ENCODE measurements at places on chromosomes 1 and 21.

DNA sequence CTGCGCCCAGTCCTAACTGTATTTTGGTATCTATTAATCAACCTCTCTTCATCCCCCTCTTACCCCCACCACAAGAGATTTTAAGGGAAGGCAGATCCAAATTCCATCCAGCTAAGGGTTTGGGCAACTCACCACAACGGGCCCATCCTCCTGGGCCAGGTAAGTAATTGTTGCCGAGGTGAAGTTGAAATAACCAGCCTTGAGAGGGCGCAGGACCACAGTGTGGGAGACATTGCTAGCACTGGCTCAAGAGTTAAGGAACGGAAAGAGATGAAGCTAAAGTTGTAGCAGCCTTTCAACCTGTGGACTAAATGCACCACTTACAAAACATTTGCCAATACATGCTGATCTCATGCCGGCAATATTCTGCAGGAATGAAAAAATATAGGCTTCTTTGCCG is 5.9 kb downstream of the SSR2 start:
- DNase-seq, result no peak

GRCh38 chr21:43262427-43262826 is 93.6 kb downstream of the CRYAA start:
- no peak for DNase-seq

- DNase-seq, result no peak
These were observed 33.2 kb downstream of the KCNA10 start for GRCh38 chr1:110485725-110486124.

GRCh38 chr1:234571702-234572101 is 38.3 kb downstream of the IRF2BP2 start:
- no peak for DNase-seq

- DNase-seq, result no peak
These were observed 25.1 kb downstream of the DNTTIP2 start for GRCh38 chr1:93853940-93854339.

DNA sequence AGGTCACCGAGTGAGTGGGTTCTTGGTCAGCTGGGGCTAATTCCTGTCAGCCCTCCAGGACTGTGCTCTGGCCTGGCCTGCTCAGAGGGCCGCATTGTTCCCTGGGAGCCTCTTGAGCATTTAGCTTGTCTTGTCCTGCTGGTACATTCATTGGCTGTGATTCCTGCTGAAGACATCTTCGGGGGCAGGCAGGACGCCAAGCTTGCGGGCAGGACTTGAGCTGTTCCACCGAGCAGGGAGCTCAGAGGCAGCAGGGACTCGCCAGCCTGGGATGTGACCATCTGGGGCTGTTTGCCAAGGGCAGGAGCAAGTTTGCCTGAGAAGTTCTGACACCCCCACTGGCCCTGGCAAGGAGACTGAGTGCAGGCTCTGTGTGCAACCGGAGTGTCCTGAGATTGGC is 7.0 kb upstream of the SLC26A9 start:
- peak; percentile 69 for DNase-seq

DNA sequence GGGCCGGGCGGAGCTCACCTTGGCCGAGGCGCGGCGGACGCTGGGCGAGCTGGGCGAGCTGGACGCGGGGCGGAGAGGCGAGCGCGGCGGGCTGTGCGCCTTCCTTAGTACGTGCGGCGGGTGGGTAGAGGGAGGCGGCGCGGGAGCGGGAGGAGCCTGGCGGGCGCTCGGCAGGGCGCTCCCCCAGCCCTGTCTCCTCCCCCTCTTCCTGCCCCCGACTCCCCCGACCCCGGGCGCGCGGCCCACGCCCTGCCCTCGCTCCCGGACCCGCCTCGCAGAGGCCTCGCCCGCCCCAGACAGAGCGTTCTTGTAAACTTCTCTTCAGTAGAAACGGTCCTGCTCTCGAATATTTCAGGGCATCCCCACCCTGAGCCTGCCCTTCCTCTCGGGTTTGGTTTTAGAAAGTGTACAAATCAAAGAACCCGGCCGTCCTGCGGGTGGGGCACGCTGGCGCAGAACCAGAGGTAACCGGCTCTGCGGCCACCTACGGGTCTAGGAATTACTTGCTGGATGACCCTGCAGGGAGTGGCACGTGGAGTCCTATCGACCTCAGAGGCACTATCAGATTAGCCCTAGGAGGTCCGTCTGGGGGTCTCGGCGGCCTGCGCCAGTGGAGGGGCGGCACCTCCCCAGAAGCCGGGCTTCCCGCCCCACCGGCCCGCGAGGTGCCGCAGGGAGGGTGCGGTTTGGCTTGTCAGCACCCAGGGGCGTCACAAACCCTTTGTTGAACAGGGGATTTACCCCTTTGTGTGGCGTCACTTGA is at the start of gene S100A10:
TSS of gene S100A10 (minus strand) at position 126 of the 763 bp plus-strand sequence. CDS start 7,629 bp downstream, outside the sequence.
- no peak for DNase-seq

- DNase-seq, result no peak
These were observed 96.6 kb upstream of the TNR start for GRCh38 chr1:175839779-175840669.

GRCh38 chr1:32611859-32612188 is 38.5 kb downstream of the ZBTB8OS start:
- no peak for DNase-seq

DNA sequence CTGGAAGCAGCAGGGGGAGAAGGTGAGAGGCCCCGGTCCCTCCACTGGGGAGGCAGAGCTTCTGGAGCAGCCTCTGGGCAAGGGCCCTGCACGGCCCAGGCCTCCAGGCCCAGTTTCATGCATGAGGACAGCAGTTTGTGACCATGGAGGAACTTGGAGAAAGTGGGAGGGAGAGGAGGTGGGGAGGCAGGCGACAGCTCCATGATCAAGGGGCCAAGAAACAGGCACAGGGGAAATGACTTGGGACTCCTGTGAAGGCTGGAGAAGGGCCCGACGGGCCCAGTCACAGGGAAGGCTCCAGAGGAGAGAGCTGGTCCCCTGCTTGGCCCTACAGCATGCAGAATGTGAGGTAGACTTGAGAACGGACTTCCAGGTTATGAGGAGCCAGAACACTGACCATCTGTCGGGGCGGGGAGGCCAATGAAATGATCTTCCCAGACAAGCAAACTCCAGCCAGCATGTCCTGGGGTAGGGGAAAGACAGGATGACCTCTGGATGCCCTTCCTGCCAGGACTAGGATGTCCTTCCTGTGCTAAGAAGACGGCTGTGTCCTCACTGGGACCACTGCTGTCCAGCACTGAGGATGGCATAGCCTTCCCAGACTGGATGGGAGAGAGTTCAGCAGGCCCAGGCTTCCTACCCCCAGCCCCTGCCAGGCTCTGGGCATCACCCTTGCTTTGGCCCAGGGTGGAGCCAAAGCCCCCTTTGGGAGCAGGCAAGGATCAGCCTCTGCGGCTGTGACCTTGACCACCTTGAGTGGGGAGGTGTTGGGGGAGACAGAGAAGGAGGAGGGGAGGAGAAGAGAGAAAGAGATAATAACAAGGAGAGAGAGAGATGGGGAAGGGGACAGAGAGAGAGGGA is 548.2 kb downstream of the PTPRU start:
- no peak for DNase-seq

DNA sequence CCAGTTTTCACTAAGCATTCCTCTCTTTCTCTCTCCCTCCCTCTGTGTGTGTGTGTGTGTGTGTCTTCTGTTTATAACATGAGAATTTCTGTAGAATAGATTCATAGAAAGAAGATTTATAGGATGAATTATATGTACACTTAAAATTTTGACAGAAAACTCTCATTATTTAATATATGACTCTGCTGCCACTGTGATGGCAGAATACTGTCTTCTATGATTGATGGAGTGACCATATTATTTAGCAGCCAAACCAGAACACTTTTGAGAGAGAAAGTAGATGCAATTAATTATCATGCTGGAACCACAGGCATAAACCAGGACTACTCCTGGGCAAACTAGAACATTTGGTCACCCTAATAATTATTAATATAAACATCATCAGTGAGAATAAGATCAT is 34.3 kb upstream of the XPR1 start:
- DNase-seq, result no peak

- DNase-seq, result peak; percentile 49
These were observed 4.2 kb upstream of the NVL start for GRCh38 chr1:224333939-224334786.

- DNase-seq, result no peak
These were observed 137.1 kb downstream of the ACTL8 start for GRCh38 chr1:17892225-17892624.

- no peak for DNase-seq
These were observed 21.1 kb downstream of the TOMM20 start for GRCh38 chr1:235107368-235108184.

GRCh38 chr1:115671176-115671934 is 29.6 kb downstream of the VANGL1 start:
- DNase-seq, result no peak

DNA sequence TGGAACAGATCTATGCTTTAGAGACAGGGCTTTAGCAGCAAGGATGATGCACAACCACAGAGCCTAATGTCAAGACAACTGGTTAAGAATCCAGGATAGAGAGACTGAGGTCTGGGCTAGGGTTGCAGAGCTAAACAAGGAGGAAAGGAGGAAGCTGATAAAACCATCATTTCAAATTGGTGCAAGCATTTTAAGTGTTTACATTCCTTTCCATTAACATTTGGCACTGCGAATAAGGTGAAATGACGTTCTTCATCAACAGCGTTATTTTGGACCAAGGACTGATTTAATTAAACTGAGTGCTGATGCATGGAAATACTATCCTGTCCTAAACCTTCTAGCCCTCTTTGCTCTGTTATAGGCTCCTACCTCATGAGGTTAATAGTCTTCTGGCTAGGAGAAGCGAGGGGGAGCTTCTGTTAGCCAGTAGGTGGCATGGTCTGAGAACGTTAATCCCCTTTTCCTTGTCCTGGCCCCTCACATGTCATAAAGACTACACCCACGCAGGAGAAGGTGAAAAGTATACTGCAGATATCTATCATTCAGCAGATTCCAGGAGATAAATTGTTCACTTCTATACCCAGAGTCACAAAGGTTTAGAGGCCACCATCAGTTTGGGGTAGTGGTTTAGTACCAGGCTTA is 7.6 kb upstream of the C1orf21 start:
- no peak for DNase-seq

- DNase-seq, result no peak
These were observed 126.5 kb downstream of the SYF2 start for GRCh38 chr1:25105836-25106235.

DNA sequence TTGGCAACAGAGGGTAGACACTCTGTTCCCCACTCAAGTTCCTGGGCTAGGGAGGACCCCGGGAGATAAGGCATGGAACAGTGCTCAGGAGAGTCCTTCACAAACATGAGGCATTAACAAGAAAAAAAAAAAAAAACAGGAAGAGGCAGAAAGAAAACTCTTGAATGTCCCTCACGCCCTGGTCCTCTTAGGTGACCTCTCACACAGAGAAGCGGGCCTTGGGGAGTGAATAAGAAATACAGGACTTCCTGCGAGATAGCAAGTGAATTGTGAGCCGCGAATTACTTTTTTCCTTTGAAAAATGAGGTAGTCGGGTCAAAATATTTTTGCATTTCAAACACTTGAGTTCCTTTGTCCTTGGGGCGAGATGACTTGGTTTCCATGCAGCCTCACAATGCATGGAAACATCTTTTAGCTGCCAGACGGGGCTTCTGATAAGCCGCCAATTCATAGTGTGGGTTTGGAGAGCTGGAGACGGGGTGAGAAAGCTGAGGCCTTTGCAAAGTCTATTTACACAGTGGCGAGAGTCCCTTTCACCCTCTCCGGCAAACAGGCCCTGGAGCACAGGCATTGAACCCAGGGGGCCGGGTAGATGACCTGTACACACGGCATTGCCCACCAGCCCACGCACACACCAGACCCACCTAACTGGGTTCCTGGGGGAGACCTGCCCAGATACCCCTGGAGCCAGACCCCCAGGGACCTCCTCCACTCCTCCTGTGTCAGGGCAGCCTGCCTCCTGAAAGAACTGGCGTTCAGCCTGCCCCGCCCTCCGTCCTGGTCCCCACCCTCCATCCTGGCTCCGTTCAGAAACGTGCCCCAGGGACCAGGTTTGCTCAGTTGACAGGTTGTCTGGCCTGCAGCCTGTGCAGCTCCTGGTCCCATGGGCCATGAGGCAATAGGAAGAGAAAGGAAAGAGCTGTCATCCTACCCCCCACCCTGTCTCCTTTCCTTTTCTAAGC is 192.3 kb downstream of the PRDM16 start:
- no peak for DNase-seq

- no peak for DNase-seq
These were observed 21.3 kb downstream of the PDE4B start for GRCh38 chr1:65813956-65814355.

- no peak for DNase-seq
These were observed 17.0 kb downstream of the DHRS3 start for GRCh38 chr1:12600880-12601633.

- peak; percentile 65 for DNase-seq
These were observed 1383.1 kb upstream of the ADGRL2 start for GRCh38 chr1:80417671-80418070.

DNA sequence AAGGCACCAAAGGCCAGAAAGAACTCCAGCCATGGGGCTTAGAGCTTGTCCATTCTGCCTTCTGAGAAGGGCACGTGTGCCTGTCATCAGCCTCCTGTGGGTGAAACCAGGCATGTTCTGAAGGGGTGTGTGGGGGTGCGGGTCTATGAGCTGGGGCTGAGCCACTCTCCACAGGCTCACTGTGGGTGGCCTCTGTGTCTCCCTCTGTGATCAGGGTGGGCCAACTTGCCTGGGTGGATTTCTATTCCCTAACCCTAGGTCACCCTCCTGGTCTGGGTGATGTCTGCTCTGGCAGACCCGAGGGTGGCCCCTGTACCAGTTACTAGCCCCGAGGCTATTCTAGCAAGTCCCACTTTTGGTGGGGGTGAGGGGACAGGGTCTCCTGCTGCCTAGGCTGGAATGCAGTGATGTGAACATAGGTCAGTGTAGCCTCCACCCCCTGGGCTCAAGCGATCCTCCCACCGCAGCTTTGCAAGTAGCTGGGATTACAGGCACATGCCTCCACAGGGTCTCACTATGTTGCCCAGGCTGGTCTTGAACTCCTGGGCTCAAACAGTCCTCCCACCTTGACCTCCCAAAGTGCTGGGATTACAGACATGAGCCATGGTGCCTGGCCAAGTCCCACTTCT is 94.4 kb downstream of the TRIM11 start:
- DNase-seq, result no peak

DNA sequence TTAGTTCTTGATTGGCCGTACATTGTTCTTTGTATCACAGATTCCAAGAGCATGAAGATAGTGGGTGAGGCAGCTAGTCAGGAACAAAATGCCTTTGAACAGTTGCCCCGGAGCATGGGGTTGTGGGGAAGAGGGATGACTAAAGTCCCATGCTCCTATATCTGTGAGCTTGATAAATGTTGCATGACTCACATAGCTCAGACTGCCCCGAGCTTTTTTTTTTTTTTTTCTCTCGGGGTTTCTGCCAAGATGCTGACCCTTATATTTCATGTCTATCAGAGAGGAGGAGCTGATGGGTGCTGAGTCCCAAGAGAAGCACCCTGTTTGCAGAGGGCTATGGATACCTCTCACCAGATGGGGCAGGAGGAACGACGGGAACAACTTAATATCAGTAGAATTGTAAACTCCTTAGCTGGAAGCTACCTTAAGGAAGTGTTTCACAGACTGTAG is 40.6 kb downstream of the SRRM1 start:
- DNase-seq, result peak; percentile 91

DNA sequence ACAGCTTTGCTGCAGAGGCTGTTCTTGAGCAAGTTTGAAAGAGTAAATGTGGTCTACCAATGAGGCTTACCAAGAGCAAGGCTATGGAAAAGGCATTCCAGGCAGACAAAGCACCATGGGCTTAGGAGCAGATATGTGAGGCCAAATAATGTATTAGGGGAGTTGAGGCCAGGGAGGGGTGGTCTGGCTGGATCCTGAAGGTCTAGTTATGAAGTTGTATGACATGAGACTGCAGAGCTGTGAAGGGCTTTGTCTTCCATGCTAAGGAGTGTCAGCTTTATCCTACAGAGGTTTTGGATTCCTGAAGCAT is 51.8 kb upstream of the TSPAN2 start:
- DNase-seq, result no peak

Data from GM04503 (cell line).